GM06990 (cell line): ENCODE measurements at places on chromosomes 7 and 10.
A peak's percentile ranks its signal among the peaks of the same experiment; 100 is the strongest.

- DNase-seq = no peak
Measured at GRCh38 chr10:44804661-44805060, 106.5 kb upstream of the TMEM72 start.

- DNase-seq = no peak
Measured at GRCh38 chr10:29224631-29225030, 64.2 kb upstream of the LYZL1 start.

GRCh38 chr10:74799721-74800221 lies 26.6 kb upstream of the KAT6B start:
- no peak for DNase-seq

GRCh38 chr10:124619802-124620490 lies 124.2 kb downstream of the FAM53B start:
- DNase-seq = peak; percentile 48

DNA sequence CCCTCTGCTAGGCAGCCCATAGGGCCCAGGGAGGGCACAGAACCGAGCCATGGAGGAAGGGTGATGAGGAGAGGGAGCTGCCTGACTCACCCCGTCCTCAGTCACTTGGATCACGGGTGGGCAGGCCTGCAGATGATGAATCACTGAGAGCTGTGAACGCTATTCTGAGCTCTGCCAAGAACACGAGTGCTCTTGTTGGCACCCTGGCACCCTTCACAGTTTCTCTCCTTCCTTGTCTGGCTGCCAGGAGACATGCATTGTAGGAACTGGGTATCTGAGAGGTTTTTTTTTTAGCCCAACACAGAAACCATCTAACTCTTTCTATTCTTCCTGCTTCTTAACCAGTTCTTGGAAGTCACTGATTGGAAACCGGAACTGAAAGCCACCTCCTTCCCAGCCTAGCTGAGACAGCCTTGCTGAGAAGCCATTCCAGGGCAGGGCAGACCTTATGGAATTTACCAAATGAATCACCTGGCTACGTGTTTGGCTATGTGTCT lies 82.1 kb downstream of the SLC37A3 start:
- no peak for DNase-seq

DNA sequence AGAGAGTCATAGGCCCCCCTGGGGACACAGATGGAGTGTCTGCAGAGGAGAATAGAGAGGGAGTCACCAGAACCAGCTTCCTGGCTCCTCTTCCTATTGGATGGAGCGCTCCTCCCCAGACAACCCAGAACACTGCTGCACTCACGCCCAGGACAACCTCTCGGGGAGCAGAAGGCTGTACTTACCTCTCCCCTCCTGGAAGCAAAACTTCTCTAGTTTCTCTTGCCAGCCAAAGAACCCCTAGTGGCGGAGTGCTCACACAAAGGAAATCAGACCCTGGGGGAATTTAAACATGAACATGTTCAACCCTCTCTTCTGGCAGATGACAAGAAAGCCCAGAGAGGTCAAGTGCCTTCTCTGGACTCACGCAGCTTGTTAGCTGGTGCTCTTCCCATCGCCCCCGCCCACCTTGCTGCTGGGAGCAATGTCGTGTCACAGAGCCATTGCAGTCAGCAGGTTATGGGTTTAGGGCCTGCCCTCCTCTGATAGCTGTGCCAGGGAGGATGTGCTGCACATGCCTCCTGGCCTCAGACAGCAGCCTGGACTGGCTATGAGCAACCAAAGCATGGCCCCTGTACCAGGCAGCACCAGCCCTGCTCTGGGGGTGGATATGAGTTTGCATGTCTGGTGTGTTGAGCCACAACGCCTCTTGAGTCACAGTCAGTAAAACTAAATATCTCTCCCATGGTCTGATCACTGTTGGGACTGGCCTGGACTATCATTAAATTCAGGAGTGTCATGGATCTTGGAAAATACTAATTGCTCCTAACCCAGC lies 84.4 kb downstream of the SLIT1 start:
- no peak for DNase-seq

- no peak for DNase-seq
Measured at GRCh38 chr7:24932815-24933214, 47.2 kb downstream of the OSBPL3 start.

DNA sequence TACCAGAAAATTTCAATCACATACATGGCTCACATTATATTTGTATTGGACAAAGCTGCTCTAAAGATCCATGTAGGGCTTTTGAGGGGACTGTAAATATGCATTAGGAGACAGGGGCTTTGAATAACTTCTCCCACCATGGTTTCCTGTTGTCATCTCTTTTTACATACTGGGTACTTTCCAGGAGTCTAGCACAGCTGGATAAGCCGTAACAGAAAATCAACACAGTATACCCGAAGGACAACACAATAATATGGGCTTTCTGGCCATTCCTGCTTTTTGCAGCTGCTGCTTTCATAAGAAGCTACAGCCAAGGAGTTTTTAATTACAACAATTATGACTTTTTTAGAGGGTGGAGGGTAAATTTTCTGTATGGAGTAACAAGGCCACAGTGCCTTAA lies 63.4 kb upstream of the SRPK2 start:
- no peak for DNase-seq

DNA sequence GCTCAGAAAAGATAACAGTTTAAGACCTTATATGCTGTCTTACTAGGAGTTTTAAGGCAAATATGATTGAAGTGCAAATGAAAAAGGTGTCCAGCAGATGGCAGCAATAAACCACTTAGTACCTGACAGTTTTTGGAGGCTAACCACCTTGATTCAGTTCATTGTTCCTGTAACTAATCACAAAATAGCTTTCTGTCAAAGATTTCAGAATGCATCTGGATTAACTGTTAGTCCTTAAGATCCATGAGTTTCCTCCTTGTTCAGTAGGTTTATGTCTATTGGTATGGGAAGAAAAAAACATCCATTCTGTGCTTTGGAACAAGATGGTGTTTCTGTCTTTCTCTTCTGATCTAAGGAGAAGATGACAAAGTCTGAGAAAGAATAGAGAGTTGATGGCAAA lies 46.6 kb downstream of the CCSER2 start:
- DNase-seq = peak; percentile 31

DNA sequence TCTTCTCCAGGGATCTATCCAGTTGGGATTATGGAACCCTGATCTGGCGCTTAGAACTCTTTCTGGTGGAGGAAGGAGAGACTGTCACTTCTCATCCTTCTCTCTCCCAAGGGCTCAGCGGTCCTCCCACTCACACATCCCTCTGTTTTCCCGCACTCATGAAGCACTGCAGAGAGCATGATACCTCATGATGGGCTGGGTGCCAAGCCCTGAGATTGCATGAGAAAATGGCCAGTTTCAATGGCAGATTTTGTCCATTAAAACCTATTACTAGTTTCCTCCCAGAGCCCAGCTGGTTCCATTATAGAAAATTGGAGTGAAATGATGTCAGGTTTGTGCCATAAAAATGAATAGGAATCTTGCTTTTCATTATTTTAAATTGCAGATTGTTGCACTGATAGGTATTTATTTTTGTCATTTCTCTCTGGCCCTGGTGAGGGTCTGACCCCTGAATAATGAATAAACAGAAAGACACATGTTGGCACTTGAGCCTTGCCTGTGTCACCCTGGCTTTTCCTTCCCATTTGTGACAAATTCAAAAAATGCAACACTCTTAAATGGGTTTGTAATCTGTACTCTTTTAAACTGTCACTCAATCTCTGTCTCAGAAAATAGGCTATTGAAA lies 1151.1 kb downstream of the TYW1 start:
- DNase-seq = no peak

DNA sequence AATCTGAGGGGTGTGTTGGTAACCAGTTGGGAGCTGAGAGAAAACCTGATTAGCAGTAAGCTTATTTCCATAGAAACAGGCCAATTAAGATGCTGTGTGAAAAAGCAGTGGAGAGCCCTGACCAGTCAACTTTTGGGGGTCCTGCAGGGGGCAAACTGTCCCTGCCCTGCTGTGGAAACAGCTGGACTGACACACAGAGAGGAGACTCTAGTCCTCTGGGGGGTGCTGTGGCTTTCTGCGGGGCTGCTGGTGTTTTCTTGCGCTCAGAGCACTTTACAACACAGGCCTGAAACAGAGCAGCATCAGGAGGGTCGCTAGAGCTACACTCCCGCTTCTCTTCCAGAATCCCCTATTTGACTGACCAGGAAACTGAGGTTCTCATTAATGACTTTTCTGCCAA lies 546.9 kb upstream of the GALNT17 start:
- no peak for DNase-seq

- no peak for DNase-seq
Measured at GRCh38 chr10:17381502-17382142, 72.8 kb downstream of the ST8SIA6 start.

DNA sequence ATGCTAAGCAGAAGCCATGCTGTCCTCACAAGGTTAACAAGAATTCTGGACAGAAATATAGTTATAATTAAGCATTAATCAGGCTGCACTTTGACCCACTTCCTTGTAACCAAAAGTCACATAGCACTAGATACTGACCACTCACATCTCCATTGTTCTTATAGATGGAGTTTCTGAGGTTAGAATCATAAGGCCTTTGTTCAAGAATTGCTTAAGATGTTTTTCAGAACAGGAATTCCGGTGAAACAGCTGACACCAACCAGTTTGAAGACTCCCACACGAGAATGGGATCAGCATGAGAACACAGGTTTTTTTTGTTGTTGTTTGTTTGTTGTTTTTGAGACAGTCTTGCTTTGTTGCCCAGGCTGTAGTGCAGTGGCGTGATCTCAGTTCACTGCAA lies 488.3 kb upstream of the NRP1 start:
- DNase-seq = no peak

GRCh38 chr7:18530224-18531179 lies 35.0 kb downstream of the HDAC9 start:
- DNase-seq = no peak

DNA sequence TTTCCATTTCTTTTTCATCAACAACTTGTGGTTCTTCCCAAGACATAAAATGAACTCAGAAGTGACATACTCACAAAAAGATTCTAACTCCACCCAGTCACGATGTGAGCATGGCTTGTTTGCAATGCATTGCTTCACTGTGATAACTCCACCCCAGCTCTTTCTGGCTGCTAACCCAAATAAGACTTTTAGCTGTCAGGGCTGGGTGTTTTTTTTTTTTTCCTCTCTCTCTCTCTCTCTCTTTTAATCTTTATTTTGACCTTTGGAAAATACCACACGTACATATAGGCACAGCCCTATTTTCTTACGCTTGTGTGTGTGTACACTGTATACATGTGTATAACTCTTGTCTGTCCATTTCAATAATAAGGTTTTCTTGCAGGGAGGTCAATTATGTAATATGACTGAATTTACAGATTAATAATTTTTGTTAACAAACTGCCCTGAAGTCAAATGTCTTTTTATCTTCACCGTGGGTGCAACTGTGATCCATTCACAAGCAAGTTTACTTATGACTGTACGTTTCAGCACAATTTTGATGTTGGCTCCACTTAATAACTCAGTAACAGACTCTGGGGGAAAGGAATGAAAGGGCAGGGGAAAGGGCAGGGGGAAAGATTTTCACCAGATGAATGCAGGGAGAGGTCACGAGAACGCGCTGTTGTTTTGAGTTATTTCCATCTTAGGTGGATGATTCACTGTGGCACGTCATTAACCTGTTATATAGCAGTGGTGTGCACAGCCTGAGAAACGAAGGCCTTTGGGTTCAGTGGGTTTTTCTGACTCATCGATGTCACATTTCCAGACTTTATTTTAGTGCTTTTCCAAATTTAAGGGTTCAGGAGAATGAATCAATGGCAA lies 49.1 kb downstream of the APBB1IP start:
- DNase-seq = peak; percentile 65

DNA sequence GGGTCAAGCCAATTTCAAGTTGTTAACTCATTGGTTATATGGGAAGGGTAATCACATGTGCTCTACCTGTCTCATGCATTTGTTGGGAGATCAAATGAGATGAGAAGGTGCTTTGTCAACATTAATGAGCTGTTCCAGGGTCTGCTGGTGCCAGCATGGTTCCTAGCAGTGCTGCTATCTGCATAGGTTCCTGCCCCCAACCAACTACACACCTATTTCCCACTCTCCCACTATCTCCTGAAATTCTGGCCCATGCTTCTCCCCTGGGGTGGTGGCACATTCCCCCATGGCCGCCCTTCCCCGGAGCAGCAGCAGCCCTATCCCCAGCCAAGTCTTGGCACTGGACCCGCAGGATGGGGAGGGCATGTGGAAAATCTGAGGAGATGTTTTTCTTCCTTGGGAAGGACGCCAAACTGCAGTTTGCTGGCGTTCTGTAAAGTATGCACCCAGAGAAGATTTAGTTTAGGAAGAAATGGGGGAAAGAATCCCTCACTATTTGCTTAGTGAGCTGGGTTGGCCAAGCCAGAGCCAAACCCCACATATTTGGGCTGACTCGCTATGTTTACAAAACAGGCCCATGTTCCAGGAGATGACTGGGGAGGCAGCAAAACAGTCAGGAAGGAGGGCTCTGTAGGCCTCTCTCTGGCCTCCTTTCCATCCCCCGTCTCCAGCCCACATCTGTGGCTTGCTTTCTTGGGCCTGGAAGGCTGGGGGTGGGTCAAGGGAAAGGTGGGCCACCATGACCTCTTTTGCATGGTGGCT lies 42.5 kb downstream of the PPP1R3C start:
- no peak for DNase-seq

GRCh38 chr10:7407368-7408290 lies 3.2 kb downstream of the SFMBT2 start:
- DNase-seq = peak; percentile 72

GRCh38 chr7:27438881-27439589 lies 196.4 kb downstream of the EVX1 start:
- DNase-seq = no peak

- no peak for DNase-seq
Measured at GRCh38 chr10:72367301-72367960, 12.7 kb upstream of the DNAJB12 start.

GRCh38 chr7:154364170-154364569 lies 312.0 kb downstream of the DPP6 start:
- no peak for DNase-seq

GRCh38 chr10:61779950-61780659 lies 117.4 kb downstream of the CABCOCO1 start:
- DNase-seq = no peak

DNA sequence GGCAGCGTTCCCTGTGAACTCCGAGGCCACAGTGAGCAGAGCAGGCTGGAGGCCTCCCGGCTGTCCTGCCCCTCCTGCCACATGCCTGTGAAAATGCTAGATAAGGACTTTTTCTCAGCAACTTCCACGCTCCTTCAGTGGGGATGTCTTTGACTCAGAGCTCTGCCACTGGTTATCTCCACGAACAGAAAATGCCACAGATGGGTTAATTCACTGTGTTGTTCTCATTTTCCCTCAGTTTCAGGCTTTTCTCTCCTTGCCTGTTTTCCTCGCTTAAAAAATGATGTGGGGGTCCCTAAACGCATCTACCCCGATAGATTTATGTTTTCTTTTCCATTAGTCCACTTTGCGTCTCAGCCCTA lies 51.3 kb downstream of the IKZF1 start:
- DNase-seq = no peak

DNA sequence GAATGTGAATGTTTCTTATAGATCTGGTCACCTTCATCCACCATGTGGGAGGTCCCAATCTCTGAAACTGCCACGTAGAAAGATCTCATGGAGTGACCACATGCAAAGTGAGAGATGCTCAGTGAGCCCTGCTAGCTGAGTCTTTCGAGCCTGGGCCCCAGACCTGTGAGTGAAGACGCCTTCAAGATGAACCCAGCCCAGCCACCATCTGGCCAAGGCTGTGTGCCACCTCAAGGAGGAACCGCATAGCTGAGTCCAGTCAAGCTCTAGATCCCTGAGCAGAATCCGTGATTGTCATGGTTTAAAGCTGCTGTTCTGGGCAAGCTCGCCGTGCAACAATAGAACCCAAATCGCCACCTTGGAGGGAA lies 20.2 kb upstream of the PPIF start:
- DNase-seq = no peak

GRCh38 chr10:662223-662605 lies 27.3 kb downstream of the DIP2C start:
- no peak for DNase-seq

GRCh38 chr10:120253131-120253530 lies 203.9 kb upstream of the PLPP4 start:
- DNase-seq = no peak
